Substantia nigra (tissue), 51 donors: ENCODE measurements at places on chromosomes 7 and 10.

DNA sequence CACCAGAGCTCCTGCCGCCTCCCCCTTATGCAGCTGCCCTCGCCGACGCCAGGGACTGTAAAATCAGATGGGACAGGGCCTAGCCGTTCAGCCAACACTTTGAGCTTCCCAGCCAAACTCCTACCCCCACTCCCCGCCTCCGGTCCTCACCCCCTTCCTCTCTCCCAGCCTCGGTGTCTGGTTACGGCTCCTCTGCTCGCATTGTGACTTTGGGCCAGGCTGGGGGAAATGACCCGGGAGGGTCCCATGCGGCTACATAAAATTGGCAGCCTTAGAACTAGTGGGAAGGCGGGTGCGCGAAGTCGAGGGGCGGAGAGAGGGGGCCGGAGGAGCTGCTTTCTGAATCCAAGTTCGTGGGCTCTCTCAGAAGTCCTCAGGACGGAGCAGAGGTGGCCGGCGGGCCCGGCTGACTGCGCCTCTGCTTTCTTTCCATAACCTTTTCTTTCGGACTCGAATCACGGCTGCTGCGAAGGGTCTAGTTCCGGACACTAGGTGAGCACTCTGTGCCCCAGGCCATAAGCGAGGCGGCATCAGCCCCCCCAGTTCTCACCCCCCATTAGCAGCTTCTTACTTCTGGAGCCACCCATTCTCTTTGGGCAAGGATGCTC lies at the start of gene KAZALD1:
TSS of gene KAZALD1 (plus strand) at position 366 of the 608 bp plus-strand sequence. CDS start 604 bp downstream, outside the sequence.
- no peak for DNase-seq

- no peak for DNase-seq
Observed at GRCh38 chr7:117835016-117835664, 38.1 kb downstream of the CTTNBP2 start.

- peak; percentile 35 for DNase-seq
Observed at GRCh38 chr7:50418086-50418515, 32.0 kb downstream of the FIGNL1 start.

- no peak for DNase-seq
Observed at GRCh38 chr10:131781076-131781475, 119.7 kb upstream of the PPP2R2D start.

DNA sequence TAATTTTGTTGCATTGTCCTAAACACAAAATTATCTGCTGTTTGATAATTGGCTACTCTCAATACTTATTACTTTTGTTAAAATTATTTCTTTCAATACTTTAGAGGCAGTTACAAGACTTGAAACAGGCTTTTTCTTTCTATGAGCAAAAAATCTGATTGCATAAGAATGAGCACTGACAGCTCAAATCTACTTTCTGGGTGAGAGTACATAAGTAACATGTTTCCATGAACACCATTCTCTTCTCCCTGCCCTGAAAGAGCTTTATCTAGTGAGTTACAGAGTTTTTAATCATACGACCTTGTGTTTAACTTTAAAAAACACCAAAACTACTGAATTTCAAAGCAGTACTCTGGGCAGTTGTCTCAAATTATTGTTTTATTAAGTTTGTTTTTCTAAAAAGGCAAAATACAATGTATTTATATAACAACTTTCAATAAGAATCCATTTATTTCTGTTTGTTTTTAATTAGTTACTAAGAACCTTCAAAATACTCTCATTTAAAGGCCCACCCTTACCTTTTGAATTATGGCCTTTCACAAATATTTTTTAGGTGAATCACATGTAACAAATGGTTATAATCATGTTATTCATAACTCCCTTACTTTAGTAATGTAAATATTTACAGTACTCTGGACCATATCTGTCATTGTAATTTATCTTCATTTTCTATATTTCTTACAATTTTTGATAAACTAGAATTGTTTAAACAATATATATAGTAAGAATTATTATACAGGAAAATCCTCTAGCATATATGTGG lies 23.0 kb upstream of the TFAM start:
- no peak for DNase-seq

GRCh38 chr10:113399065-113399464 lies 153.8 kb upstream of the HABP2 start:
- DNase-seq = no peak

GRCh38 chr10:58360412-58361004 lies 24.7 kb upstream of the TFAM start:
- DNase-seq = no peak

- DNase-seq = no peak
Observed at GRCh38 chr7:27434756-27435400, 192.3 kb downstream of the EVX1 start.

DNA sequence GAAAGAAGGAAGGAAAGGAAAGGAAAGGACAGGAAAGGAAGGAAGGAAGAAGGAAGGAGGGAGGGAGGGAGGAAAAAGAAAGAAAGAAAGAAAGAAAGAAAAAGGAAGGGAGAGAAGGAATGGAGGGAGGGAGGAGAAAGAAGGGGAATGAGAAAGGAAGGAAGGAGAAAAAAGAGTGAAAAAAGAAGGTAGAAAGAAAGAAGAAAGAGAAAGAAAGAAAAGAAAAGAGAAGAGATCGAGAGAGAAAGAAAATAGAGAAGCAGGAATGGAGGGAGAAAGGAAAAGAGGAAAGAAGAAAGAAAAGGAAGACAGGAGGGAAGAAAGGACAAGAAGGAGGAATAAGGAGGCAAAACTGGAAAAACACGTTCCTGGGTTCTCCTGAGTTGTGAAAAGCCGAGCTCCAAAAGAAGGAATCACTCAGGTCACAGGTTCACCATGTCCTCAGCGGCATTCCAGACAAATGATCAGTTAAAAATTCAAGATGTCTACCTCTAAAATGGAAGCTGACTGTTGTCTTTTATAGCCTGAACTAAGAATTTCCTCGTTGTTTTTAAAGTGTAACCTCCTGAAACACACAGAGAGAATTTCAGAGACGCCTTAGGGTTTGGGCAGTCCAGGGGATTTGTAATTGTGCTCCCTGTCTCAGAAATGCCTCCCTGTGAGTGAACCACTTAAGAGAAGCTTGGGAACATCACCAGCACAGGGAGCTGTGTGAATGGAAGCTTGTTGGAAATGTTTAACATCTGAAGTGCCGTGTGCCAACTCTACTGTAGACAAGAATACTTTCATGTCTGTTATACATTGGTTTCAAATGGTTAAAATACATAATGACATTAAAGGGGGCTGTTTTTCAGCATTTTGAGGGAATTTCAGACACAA lies 80.7 kb downstream of the INHBA start:
- DNase-seq = no peak

DNA sequence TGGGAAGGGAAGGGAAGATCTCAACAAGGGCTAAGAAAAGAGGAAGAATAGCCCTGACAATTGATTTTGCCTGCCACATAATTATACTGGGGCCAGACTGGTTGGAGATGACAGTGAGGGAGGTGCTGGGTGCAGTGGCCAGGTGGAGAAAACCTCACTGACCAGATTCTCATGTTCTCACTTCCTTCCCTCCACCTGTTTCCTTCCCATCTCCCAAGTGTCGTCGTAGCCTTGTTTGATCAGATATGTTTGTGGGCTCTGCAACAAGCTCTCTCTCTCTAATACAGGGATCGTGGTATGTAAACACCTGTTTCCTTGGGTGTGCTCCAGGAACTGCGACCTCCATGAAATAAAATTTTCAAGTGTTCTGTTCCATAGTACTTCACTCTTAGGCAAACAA lies 60.2 kb downstream of the VCL start:
- no peak for DNase-seq

GRCh38 chr10:114195079-114195478 lies 15.9 kb downstream of the TDRD1 start:
- no peak for DNase-seq

DNA sequence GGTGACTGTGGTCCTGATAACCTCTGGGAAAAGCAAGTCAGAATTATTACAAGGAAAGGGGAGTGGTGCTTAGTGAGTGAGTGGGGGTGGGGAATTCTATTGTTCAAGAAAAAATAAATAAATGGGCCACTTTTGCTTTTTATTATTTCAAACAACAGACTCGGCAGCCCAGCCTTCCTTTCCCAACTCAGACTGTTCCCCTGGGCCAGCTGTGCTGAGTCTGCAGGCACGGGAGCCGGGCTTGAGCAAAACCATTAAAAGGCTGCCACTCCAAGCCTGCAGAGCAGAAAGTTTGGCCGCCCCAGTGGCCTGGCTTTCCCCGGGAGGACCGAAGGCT lies 90.0 kb downstream of the PLXNA4 start:
- no peak for DNase-seq

DNA sequence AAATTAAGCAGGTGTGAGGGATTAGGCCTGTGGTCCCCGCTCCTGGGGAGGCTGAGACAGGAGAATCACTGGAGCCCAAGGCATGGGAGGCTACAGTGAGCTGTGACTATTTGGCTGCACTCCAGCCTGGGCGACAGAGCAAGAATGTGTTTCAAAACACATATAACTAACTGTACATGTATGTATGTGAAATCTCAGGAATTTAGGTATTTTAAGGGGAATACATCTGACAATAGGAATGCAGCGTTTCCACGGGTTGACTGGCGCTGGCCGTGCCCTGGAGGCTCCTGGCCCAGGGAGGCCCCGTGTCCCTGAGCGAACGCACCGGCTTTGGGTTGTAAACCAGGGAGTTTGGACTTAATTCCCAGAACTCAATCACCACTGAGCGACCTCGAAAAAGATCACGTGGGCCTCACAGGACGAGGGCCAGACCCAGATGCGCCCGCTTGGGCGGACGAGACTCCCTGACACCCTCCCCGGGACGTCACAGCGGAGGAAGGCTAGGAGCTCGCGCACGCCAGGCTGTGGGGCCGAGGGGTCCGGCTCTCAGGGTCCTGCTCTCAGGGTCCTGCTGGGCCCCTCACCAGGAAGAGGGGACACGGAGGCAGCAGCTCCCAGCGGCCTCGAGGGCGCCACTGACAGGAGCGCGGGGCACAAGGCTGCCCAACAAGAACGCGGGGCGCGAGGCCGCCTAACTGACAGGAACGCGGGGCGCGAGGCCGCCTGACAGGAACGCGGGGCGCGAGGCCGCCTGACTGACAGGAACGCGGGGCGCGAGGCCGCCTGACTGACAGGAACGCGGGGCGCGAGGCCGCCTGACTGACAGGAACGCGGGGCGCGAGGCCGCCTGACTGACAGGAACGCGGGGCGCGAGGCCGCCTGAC lies 18.4 kb downstream of the PTPRN2 start:
- no peak for DNase-seq

DNA sequence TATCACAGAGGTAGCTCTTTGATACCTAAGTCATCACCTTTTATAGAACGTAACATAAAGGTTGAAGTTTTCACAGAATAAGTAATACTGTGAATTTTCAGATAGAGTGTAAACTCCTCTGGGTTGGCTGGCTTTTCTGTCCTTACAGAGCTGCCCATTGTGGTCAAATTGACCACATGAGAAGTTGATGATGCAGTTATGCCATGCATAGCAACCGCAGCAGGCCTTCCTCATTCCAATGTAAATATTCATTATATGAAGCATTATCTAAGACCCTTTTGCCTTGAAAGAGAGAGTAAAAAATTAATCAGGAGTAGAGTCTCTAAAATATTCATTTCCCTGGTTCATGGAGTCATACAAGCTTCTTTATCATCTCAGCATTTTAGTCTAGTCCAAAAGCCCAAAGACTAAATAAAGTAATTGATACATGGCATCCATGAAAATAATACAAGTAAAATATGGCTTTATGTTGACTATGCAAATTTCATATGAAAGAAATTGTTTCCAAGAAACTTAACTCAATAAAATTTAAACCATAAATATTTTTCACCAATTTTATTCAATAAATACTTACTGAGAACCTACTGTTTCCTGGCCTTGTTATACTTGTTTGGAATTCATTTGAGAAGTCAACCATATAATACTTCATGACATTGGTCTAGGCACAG lies 516.4 kb downstream of the PCDH15 start:
- no peak for DNase-seq

- DNase-seq = no peak
Observed at GRCh38 chr10:3402187-3402751, 229.7 kb upstream of the PITRM1 start.

GRCh38 chr10:4623200-4623599 lies 202.8 kb upstream of the AKR1E2 start:
- no peak for DNase-seq

DNA sequence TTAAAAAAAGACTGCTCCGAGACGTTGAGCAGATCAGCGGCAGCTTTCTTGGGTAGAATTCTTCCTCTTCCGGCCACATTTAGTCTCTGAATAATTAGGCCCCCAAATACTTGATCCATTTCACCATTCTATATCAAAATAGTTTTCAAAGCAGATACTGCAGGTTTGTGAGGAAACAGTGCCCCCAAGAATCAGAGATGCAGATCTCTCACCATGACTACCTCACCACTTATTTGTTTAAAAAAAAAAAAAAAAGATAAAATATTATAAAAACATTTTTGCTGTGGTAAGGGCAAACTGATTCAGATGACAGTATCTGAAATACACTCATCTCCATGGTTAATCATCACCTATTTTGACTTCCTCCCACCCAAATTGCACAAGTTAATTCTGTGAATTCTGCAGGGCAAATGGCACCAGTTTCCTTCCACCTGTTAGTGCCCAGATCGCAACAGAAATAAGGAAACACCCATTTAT lies 210.4 kb downstream of the FAM107B start:
- DNase-seq = no peak

DNA sequence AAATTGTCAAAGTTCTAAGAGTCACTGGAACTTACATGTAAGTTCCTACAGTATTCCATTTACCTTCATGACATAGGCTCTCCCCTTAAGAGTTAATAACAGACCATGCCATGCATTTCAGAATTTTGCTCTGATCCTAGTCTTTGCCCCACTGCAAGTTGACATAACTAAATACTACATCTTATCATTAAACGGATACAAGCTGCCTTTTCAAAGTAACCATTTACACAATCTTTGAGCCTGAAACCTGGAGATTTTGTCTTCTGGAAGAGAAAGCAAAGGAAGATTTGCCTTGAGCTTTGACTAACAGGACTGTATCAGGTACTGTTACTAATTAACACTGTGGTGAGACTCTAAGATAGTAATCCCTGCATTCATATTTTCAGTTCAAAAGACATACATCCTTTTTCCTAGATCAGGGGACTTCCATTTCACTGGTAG lies 9.3 kb upstream of the AKR1D1 start:
- no peak for DNase-seq

- DNase-seq = no peak
Observed at GRCh38 chr10:75586814-75587213, 155.4 kb downstream of the LRMDA start.

DNA sequence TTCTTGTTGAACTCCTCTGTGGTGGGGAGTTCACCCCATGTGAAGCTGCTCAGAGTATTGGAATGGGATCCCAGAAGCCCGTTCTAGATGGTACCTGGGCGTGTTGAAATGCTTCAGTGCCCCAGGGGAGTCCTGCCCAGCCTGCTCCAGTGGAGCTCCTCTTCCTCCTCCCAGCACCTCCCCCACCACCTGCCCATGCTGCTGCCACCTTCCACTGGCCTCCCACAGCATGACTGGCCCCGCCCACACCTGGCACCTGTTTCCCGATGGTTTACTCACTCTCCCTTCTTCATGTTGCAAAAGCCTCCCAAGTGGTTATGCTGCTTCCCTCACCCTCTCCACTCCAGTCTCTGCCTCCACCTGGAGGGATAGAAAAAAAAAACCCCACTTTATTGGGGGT lies 32.2 kb upstream of the PCBD1 start:
- no peak for DNase-seq

- no peak for DNase-seq
Observed at GRCh38 chr10:47366181-47366631, 17.9 kb downstream of the ZNF488 start.
